GM04504 (cell line): ENCODE measurements at places on chromosomes 4 and X.

DNA sequence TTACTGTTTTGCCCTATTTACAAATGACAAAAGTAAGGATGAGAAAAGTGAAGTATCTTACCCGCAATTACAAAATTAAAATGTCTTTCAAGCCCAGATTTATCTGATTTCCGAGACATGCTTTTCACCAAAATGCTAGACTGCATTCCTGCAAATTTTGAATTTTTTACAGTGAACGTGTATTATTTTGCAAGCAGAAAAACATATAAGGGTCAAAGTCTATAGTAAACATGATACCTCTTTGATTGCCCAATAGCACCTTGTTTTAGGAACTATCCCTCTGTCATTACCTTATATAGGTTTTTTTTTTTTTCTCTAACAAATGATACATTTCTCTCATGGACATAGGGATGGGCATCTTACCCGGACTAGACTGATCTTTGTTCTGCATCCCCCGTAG is 134.2 kb upstream of the RAP2C start:
- no peak for DNase-seq

GRCh38 chr4:128597500-128597899 is 212.0 kb upstream of the JADE1 start:
- DNase-seq = no peak

DNA sequence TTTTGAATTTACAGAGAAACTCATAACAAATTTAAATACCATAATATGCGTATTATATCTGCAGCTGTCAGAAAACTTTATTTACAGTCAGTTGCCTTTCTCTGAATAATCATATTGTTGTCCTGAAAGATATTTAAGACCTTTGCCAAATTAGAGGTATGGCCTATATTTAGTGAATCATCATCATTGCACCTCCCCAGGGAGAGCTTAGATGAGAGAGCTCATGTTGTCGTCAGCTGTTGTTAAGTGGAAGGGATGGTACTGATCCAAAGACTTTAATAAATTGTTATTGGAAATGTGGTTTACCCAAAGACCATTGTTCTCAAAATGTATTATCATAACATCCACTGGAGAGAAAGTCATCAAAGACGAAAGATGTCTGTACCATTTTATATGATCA is 128.6 kb downstream of the HTR2C start:
- DNase-seq = no peak

GRCh38 chr4:20645236-20645635 is 55.0 kb upstream of the PACRGL start:
- no peak for DNase-seq

- peak; percentile 28 for DNase-seq
Measured at GRCh38 chr4:38150766-38151165, 190.6 kb downstream of the PTTG2 start.

DNA sequence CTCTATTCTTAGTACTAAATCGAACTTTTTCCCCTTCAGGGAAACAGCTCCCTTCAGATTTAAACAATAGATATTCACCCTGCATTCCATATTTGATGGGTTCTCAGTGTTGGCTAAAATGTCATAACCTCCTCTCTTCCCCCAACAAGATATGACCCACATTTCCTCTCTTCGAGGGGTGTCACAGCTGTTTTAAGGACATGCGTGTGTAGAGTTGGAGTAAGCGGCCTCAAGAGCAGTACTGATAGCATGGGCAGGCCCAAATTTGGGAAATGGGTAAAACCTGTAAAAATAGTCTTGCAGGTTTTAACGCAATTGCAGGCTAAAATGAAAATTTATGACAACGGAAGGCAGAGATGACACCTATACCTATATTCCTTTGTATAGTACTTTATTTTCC is 28.7 kb downstream of the SAT1 start:
- DNase-seq = no peak

- DNase-seq = no peak
Measured at GRCh38 chr4:153937289-153937688, 148.4 kb upstream of the SFRP2 start.
